ENCODE measurements at places on chromosomes 1 and 21.

- no peak for DNase-seq
Measured at GRCh38 chr1:163046071-163046470, 23.1 kb upstream of the RGS4 start.

DNA sequence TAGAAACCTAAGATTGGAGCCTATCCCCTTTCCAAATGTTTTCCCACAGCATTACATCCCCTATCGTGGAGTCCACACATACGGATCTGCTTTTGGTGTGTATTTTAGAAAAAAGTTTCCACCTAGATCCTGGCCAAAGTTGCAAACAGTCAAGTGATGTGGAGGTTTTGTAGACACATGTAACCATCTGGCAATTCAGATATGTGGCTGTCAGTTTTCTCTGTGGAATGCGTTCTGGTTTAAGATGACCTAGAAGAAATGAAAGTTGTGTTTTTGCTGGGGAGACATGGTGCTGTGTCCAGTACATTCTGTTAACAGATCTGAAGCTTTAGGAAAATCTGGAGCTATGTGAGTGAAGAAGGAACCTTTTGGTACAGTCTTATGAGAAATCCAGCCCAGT lies 14.8 kb downstream of the RNF220 start:
- DNase-seq: no peak

DNA sequence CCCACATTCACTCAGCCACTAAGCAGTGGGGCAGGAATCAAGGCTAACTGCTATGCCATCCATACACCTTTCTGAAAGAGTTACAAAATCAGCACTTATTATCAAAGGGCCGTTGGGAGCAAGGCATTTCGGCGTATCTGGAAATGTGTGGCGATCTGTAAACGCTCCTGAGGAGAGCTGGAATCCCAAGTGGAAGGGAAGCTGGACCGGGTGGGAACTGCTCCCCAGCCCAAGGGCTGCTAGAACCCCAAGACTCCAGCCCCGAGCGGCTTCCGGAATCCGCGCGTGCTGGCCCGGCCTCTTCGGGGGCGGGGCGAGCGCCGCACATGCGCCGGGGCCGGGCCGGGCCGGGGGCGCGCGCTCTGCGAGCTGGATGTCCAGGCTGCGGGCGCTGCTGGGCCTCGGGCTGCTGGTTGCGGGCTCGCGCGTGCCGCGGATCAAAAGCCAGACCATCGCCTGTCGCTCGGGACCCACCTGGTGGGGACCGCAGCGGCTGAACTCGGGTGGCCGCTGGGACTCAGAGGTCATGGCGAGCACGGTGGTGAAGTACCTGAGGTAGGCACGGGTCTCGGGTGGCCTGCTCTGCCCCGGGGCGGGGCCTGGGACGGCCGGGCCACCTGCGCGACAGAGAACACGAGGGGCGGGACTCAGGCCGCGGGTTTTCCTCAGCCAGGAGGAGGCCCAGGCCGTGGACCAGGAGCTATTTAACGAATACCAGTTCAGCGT lies at the start of gene NAXE:
TSS of gene NAXE (plus strand) at position 345 of the 726 bp plus-strand sequence. CDS start at position 374, 29 bp downstream.
- DNase-seq: no peak

- no peak for DNase-seq
Measured at GRCh38 chr1:30569384-30569783, 154.0 kb downstream of the MATN1 start.

Data from left renal cortex interstitium (tissue), 4 donors.